ENCODE measurements at places on chromosomes 4 and X.

DNA sequence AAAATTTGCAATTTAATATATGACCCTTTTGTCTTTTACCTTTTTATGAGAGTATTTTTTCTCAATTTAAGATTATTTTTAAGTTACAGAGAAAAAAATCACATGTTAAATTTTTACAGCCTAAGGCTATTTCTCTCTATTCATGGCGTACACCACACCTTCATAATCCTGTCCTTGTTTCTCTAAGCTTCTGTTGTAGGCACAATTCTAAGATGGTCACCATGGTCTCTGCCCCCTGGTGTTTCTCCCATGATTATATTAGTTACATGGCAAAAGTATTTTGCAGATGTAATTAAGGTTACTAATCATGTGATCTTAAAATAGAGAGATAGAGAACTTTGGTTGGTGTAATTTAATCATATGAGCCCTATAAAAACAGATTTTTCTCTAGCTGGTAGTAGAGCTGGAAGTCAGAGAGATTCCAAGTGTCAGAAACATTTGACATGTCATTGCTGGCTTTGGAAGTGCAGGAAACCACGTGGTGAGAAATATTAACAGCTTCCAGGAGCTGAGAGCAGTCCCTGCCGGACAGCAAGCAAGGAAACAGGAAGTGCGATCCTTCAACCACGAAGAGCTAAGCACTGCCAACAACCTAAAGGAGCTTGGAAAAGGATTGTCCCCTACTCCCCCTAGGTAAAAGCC, 89.8 kb downstream of the EIF4E start:
- no peak for DNase-seq

DNA sequence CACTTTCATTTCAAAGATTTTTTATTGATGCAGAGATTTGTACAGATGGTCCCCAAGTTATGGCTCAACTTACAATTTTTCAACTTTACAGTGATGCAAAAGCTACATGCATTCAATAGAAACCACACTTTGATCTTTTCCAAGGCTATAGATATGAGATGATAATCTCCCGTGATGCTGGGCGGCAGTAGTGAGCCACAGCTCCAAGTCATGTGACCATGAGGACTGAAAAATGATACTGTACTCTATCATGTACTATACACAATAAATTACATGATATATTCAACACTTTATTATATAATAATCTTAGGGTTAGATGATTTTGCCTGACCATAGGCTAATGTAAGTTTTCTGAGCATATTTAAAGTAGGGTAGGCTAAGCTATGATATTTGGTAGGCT, 14.0 kb upstream of the GASK1B start:
- no peak for DNase-seq

GRCh38 chr4:153465140-153465539, 1.0 kb upstream of the TMEM131L start:
- no peak for DNase-seq

DNA sequence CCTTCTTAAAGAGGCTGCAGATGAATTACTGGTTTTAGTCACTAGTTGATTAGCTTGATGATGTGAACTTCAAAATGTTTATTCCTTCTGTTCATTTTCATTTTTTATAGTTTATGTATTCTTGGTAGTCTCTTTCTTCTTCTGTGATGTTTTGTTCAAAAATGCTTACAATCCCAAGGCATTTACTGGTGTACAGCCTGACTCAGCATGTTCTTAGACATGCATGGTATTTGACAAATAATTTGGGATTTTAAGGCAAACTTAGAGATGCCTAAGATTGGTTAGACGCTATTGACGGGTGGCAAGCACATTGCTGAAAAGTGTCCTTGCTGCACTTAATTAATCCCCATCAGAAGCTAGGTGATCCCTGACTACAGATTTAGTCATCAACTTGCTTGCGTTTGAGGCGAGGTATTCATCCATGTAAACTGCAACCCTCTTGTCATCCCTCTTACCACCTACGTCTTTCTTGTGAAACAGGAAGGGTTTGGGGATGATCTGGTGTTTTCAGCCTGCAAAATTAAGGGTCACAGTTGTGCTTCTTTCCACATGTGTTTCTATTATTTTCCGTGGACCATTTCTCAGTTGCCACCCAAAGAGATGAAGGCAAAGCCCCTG, 331.8 kb downstream of the DKK2 start:
- DNase-seq, result no peak

- no peak for DNase-seq
These were observed 6.7 kb downstream of the TNMD start for GRCh38 chrX:100591256-100592051.

DNA sequence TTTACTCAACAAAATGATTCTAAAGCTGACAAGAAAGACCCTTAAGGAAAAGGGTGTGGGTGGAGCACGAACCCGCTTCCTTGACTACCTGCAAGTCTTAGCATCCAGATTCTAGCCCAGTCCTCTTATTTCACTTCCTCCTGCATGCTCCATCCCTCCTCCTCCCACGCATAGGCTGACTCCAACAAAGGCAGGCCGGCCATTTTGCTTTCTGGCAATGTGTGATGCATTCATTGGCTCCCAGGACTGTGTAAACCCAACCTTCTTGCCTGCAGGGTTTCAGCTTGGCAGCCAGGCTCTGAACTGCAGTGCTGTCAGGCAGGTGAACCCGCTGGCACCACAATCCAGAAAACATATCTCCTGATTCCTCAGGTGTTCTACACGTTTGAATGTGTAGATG, 39.3 kb downstream of the RTL9 start:
- no peak for DNase-seq

DNA sequence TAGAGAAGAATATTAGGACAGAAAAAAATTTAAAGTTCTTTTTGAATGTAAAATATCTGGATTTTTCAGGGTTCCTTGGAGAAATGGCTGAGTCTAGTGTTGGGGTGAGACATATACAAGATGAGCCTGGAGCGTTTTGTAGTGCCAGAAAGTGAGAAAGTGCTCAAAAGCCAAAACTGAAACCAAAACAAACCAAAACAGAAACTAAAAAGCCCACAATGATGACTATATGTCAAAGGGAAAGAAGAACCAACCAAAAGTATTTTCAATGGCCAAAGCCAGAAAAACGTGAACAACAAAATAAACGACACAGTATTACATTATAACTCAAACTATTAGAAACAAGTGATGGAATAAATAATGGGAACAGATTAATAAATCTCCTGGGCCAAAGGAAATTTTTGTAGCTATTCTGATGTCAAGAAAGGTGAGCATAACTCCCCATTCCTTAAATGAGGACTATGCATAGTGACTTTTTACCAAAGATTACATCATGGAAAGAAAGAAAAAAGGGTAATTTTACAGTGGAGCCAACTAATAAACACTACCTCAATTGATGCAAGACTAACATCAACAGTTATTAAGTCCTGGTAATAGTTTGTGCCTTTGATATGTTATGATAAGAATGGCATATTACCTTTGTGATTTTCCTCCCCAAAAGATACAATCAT, 1137.6 kb downstream of the C4orf33 start:
- DNase-seq, result peak; percentile 86

GRCh38 chrX:100381619-100382018, 28.5 kb downstream of the PCDH19 start:
- no peak for DNase-seq

GRCh38 chr4:108695062-108695461, 44.7 kb downstream of the OSTC start:
- no peak for DNase-seq

DNA sequence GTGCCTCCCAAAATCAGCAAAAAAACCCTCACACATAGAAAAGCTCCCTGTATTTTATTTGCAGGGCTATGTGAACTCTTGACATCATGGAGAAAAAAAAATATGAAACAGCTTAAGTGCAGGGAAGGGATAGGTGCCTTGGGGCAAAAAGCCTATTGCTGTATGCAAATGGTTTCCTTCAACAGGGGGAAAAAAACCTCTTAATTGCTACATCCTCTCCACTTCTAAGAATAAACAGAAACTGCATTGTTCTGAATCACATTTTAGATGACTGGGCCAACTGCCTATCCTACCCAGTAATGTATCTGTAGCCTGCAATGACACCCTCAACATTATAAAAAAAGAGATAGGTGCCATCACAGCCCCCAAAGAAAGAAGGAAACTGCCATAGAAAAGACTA, 229.4 kb upstream of the GALNTL6 start:
- DNase-seq, result no peak

DNA sequence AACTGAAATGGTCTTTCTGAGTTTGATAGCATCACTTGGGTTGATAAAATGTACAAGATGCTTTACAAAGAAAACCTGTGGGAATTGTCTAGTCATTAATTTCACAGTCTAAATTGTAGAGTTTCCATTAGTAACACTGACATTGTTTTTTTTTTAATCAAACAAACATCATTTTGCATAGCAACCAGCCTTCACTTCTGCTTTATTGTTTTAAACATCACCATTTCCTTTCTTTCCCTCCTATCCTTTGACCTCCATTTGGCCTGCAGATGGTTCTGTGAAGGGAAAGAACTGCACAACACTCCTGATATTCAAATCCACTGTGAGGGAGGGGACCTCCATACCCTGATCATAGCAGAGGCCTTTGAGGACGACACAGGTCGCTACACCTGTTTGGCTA, 171.1 kb downstream of the PALLD start:
- DNase-seq, result no peak

- no peak for DNase-seq
These were observed 34.7 kb upstream of the PGRMC2 start for GRCh38 chr4:128322311-128322710.

- no peak for DNase-seq
These were observed 111.0 kb downstream of the CPE start for GRCh38 chr4:165489786-165490185.

- DNase-seq, result no peak
These were observed 128.4 kb upstream of the TMEM164 start for GRCh38 chrX:109874548-109874947.

GRCh38 chr4:90293320-90293719, 166.1 kb downstream of the CCSER1 start:
- no peak for DNase-seq

GRCh38 chrX:51614353-51615012, 4.2 kb downstream of the CENPVL3 start:
- DNase-seq, result peak; percentile 39

DNA sequence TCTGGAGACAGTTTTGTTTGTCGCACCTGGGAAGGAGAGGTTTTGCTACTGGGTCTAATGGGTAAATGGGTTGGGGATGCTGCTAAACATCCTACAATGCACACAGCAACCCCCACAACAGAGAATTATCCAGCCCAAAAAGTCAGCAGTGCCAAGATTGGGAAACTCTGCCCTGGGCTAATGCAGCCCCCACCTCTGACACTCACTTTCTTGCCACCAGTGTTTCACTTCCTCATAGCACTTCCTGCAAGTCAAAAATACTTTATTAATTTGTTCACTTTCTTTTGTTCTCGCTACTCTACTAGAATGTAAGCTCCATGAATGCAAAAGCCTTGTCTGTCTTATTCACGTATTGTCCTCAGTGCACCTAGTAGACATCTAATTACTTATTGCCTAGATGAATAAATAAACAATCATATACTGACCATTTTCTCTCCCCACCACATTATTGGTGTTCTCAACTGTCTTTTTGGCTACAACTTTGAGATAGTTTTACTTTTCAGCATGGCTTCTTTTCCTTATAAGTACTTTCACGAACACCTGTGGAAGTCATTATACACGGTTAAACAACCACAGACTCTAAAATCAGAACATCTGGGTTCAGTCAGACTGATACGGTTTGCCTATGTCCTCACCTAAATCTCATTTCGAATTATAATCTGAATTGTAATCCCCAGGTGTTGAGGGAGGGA, 82.0 kb upstream of the PITX2 start:
- peak; percentile 7 for DNase-seq

GRCh38 chr4:122542411-122543236, 78.2 kb downstream of the IL21 start:
- DNase-seq, result peak; percentile 68

- no peak for DNase-seq
These were observed 1408.0 kb downstream of the PCDH18 start for GRCh38 chr4:136124251-136124745.

DNA sequence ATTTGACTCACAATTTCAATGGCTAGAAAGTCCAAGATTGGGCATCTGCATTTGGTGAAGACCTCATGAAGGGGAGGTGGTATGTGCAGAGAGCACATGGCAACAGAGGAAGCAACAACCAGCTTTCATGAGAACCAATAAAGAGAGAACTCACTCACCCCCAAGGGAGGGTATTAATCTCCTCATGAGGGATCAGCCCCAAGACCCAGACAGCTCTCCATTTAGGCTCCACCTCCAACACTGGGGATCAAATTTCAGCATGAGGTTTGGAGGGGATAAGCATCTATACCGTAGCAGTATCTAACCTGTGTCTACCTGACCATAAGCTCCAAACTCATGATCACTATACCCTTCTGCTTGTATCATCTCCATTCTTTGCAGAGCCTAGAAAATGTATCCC, 9.3 kb upstream of the TBC1D19 start:
- DNase-seq, result no peak

DNA sequence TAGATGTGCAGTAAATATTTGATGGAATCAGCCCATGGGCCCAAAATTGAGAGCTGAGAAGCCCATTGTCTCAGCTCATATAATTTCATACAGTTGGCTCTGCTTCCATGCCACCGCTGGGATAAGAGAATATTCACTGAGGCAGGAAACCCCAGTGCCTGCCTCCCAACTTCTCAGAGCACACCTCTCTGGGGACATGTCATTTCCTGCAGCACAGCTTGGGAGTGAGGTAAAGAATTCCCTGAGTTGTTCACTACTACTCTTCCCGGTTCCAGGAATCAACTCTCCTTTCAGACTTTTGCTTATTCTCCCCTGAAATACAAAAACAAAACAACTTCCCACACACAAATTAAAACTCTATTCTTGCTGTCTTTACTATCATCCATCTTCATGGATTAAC, 389.3 kb downstream of the MAPK10 start:
- DNase-seq, result no peak

GRCh38 chr4:81084029-81084428, 53.5 kb downstream of the BMP3 start:
- no peak for DNase-seq

GRCh38 chrX:154002215-154002719, 17.4 kb downstream of the IRAK1 start:
- peak; percentile 67 for DNase-seq

DNA sequence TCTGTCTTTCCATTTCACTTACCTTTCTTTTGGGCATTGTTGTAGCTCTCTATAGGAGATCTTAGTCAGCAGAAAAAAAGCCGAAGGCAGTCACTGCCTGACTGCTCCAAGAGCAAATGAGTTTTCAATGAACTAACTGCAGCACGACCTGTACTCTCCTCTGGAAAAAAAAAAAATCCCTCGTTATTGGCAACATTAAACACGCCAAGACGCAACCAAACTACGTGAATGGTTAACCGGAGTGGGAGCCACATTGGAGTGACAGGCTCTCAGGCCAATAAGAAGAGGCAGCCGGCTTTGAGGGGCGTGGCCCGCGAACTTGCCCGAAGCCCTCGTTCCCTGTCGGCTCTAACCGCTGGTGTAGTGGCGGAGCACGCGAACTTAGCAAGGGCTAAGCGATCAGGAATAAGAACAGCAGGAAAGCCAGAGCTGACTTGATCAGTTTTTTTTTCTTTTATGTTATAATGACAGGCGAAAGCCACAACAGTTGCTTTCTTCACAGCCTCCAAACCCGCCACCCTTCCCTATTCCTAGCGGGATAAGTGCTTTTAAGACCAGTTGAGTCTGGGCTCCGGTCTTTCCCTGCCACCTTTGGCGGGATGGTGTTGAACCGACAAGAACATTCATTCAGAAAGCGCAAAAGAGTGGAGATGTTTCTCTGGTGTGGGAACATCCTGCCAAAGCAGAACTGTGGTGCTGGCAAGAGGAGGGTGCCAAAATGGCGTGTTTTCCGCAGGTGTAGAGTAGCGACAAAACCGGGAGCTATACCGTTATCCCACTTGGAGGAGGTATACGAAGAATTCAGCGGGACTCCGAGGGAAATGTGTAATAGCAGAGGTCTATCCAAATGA, 80.0 kb downstream of the HMGN5 start:
- DNase-seq, result peak; percentile 92

GRCh38 chr4:82865592-82865991, 25.4 kb downstream of the SEC31A start:
- peak; percentile 46 for DNase-seq
